ENCODE measurements at places on chromosomes 3 and 15.

GRCh38 chr3:127728417-127729015, 55.8 kb downstream of the ABTB1 start:
- no peak for DNase-seq

DNA sequence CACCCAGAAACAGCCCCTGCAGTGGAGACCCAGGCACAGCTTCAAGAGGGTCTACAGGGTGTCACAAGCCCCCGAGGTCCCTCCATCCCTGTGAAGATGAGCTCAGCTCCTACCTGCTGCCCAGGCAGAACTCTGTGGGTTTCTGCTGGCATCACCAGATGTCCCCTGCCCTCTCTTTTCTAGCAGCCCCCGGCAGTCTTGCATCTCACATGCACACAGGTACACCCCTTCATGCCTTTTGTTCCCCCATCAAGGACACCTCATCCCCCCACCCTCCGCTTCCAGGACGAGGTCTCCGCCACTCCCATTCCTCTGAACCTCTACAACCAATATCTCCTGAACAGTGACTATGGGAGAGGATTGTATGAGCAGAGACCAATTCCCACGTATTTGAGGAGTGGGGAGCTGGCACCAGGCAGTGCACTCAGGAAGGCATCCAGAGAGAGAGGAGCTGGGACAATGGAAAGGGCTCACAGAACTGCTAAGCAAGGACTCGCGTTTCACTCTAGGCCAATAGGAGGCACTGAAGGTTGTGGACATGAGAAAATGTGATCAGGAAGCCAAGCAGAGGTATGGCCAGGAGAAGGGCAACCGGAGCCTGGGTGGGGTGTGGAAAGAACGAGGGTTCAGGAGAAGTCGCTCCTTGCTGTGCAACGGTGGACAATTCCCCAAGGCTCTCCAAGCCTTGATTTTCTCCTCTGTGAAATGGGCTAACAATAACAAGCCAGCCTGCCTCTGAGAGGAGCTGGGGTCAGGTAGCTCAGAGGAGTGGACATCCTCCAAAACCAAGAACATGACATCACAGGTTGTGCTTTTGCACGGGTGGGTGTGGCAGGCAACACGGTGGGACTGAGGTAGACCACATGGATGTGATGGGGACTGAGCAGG, 115.2 kb downstream of the CHSY1 start:
- DNase-seq, result no peak

DNA sequence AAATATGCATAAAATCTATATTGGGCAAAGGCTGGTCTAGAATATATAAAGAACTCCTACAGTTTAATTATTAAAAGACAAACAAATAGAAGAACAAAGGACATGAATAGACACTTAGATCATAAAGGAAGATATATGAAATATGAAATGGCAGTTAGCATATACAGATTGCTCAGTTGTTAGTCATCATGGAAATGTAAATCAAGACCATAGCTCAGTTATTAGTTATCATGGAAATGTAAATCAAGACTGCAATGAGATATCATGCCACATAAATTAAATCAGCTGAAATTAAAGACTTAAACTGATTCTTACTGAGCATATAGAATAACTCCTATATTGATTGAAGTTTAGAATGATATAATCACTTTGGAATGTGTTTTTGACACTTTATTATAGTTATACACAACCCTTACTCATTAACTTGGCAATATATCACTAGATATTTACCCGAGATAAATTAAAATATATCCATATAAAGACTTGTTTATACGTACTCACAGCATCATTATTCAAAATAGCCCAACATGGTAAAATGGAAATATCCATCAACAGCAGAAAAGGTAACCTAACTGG, 45.2 kb upstream of the GOLGA8B start:
- DNase-seq, result no peak

DNA sequence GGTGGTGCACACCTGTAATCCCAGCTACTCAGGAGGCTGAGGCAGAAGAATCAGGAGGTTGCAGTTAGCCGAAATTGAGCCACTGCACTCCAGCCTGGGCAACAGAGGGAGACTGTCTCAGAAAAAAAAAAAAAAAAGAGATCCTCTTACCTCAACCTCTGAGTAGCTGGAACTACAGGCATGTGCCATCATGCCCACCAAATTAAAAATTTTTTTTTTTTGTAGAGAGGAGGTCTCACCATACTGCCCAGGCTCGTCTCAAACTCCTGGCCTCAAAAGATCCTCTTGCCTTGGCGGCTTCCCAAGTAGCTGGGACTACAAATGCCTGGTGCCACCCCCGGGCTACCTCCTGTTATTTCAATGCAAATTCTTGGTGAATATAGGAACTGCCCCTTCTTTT, 1.5 kb downstream of the UMPS start:
- no peak for DNase-seq

- no peak for DNase-seq
Measured at GRCh38 chr3:182954553-182955235, 25.6 kb downstream of the DCUN1D1 start.

DNA sequence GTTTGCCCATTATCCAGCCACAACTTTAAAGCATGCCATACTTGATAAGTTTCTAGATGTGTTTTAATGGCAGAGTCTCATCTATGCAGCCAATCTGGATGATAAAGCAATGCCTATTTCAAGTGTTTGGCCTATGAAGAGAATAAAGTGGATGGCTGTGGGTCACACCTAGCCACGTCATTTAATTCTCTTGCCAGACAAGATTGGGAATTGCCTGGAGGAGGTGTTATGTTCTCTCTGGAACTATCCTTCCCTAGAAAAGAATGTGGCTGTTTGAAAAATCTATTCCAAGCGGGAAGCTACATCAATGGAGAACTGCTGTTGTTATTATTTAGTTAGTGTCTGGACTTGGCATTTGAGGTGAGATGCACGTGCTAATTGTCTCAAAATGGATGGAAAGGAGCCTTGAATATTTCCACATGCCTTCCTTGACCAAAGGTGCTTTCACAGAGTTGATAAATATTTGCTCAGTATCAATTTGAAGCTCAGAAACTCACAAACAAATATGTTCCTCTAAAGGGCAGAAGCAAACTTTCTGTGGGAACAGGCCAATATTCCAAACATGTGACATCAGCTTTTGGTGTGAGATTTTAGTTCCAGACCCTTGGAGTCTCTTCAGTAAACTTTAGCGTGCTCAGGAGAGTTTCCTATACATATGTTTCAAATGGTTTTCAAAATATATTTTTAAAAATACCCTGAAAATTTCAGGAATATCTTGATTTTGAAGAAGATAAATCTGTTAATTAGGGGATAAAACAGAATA, 510.6 kb upstream of the SGO1 start:
- no peak for DNase-seq

- DNase-seq, result peak; percentile 15
Measured at GRCh38 chr3:131216801-131217200, 164.8 kb upstream of the NUDT16 start.
